Activated CD8-positive, alpha-beta memory T cell treated with anti-CD3 and anti-CD28 coated beads, Interleukin-2, amount 50 U/mL, for 4 hours (primary cell): ENCODE measurements at places on chromosomes 4 and X.

DNA sequence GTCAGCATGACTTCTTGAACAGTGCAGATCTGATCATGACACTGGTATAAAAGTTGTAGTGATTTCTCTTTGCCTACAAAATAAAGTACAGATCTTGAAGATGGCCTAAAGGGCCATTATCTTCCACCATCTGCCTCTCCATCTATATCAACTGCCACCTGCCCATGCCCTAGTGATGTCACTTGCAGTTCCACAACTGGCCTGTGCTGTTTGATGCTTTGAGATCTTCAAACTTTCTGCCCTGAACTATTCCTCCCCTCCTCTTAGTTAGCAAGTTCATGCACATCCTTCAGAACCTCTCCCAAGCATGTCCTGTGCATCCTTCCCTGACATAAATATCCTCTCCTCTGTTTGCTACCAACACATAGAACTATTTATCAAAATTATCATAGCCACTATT lies 217.0 kb downstream of the SOWAHB start:
- DNase-seq: no peak

GRCh38 chr4:5471691-5472090 lies 236.7 kb downstream of the EVC2 start:
- no peak for DNase-seq

DNA sequence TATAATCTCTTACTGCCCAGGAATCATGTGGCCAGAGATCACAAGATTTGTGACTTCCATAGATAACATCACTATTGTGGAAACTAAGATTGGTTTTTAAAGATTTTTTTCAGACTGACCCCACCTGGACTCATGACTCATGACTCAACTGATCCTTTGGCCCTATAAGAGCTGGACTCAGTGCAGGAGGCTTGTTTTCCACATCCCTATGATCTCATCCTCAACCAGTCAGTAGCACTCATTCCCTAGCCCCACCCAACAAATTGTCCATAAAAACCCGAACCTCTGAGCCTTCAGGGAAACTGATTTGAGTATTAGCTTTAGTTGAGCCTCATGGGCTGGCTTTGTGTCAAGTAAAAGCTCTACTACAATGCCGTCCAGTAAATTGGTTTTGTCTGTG lies 7.9 kb upstream of the NOCT start:
- no peak for DNase-seq

GRCh38 chr4:140968371-140968770 lies 164.9 kb downstream of the RNF150 start:
- DNase-seq: no peak

GRCh38 chrX:42602136-42602535 lies 175.8 kb downstream of the PPP1R2C start:
- DNase-seq: no peak

DNA sequence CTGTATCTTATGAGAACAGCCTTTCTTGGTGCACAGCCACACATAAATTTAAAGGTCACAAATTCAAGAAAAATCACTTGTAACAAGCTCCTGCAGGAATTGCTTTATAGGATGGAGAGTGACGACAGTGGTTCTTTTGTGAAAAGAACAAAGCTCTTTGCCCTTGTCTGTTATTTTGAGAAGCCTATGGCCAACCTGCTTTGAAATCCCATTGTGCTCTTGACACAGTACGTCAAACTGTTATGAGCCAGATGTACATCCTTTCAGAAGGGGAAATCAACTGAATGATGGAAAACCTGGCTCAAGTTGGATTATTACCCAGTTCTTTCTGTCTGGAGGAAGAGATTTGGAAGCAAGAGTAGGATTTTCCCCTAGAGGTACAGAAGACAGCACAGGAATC lies 1454.2 kb downstream of the ARAP2 start:
- DNase-seq: no peak

DNA sequence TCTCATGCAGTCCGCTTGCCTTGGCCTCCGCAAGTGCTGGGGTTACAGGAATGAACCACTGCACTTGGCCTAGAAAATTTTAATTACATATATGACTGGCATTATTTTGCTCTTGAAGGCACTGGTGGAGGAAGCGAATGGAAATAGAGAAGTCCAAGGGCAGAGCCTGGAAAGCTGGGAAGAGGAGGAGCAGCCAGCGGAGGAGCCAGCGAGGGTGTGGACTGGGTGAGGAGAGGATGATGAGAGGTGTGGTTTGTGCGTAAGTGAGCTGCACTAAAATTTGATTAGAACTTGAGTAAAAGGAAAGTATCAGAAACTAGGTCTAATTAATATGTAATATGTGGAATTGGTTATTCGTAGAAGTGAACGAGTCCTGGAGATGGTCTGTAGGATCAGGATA lies 13.3 kb downstream of the KIAA0232 start:
- DNase-seq: no peak
